ENCODE measurements at places on chromosomes 1 and 21.

DNA sequence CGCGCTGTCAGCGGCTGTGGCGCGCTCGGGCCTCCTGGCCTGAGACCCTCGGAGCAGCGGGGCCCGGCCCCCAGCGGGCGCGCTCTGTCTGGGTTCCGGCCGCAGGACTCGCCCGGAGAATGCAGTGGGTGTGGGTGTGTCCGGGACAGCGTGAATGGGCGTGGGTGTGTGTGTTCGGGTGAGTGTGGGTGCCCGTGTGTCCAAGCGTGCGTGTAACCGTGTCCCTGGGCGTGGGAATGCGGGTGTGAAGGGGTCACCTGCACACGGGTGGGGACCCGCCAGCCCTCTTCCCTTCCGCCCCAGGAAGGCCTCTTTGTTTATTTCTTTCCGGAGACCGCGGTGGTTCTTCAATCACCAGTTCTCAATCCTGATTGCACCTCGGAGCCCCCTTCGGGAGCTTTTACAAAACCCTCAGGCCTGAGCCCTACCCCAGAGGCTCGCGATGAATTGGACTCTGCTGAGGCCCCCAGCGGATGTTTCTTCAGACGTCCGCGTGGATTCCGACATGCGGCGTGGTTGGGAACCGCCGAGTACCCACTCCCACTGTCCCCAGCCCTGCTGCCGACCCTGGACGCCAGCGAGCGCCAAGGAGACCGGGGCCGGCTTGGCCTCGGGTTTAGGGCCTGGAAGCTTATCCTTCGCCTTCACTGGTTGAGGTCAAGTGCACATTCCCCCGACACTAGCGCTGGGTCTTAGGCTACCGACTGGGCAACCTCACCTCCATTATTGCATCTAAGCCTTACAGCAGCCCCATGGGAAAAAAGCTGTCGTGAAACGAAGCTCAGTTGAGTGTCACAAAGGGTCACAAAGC is 19.3 kb downstream of the SERTAD4 start:
- no peak for DNase-seq

DNA sequence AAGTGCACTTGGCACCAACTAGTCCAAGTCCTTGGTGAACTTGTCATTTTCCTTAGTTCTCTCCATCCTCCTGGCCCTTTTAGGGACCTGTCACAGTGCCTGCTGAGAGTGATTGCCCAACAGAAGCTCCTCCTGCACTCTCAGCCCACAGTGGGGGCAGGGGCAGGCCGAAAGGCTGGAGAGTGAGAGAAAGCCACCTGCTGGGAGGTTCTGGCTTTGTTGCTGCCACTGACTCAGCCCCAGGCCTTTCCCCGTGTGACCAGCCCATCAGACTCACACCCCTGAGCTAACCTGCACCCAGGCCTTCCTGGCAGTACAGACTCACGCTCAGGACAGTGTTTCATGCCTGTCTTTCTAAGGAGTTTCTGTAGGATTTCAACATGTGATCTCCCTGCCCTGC is 17.1 kb upstream of the PROK1 start:
- no peak for DNase-seq

DNA sequence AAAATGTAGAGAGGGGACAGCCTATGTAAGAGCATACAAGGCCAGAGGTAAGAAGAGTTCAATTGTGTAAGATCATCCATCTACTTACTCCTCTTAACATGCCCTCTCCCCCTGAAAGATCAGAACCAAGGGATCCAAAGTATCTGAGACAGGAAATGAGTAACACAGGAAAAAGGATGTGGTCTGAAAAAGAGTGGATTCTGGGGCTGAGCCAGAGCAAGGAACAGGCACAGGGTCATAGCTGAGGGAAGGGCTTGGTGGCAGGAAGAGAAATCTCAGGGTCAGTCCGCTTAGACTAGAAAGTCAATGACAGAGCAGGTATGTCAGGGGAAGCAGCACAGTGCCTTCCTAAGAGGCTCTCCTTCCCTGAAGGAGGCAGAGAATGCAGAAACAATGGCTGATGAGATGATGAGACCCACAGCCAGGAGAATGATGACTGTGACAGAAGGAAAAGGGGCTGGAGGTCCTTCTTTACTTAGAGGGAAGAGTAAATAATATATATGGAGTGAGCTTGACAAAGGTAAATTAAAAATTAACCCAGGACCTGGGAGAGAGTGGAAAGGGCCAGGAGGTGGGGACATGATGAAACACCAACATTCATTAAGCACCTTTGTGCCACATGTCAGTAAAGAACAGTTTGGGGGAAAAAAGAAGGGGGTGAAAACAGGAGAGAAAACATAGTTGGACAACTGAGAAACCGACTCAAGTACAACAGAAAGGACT is 26.2 kb upstream of the A3GALT2 start:
- no peak for DNase-seq

DNA sequence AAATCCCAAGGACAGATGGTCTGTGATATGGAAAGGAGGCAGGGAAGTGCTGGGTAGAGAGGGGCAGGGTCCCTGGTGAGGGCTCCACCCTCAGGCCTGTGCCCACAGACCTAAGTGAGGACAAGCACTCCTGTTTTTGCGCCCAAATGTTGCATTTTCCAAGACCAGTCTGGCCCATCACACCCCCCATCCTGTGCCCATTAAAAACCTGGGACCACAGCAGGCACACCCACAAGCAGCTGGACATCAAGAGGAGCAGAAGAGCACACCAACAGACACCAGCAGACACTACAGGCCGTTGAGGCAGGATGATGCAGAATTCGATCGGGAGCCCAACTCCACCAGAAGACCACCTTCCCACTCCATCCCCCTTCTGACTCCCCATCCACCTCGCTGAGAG is 72.8 kb downstream of the DMRTA2 start:
- DNase-seq: no peak

DNA sequence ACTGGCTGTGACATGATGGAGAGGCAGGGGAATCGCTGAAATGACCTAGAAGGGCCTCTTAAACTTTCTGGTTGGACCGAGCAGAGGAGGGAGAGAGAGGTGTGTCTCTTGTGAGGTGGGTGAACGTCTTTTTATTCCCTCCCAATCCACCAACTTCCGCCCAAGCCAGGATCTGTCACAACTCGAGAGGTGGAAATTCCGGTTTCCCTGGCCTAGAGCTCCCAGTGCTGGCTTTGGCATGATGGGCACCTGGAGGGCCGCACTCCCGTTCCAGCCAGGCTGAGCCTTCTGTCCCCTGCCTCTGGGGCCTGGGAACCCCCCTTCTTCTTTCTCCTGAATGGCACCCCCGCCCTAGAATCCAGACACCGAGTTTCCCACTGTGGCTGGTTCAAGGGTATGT is at the start of gene SEMA4A:
TSS of gene SEMA4A (plus strand) at position 224 of the 400 bp plus-strand sequence. CDS start 994 bp downstream, outside the sequence.
- no peak for DNase-seq

DNA sequence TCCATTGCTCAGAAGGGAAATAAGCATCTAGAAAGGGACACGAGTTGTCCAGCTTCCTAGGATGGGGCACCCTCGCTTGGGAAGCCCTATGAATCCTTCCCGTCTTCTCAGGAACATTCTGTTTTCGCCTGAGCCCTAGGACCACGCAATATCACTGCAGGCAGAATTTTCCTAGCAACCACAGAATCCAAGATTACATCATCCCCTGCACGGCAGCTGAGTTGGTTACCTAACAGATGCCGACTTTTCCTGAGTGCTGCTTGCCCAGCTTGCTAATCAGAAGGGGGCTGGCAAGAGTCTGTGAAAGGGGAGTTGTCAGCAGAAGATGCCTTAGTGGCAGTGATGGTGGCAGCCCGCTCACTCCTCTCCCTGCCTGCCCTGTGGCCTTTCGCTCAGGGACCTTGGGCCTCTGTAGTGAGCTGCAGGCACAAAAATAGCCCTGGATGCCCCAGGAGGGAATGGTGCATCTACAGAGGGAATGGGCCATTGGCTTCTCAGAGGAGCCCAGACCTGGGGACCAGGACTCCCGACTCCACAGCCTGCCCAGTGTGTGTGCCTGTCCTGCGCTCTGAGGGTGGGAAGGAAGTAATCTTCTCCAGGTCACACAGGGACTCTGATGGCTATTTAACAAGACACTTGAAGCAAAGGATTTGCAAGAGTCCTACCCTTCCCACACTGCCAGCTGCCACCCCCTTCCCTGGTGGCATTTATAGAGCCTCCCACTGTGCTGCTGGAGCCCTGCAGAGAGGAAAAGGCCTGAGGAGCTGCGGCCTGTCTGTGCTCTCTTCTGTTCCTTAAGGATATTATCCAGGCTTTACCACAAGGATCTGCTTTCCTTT is 28.9 kb upstream of the CLSTN1 start:
- no peak for DNase-seq

GRCh38 chr1:232788235-232788872 is 16.9 kb upstream of the MAP10 start:
- DNase-seq: no peak

GRCh38 chr1:83787246-83787998 is 211.5 kb downstream of the TTLL7 start:
- no peak for DNase-seq

DNA sequence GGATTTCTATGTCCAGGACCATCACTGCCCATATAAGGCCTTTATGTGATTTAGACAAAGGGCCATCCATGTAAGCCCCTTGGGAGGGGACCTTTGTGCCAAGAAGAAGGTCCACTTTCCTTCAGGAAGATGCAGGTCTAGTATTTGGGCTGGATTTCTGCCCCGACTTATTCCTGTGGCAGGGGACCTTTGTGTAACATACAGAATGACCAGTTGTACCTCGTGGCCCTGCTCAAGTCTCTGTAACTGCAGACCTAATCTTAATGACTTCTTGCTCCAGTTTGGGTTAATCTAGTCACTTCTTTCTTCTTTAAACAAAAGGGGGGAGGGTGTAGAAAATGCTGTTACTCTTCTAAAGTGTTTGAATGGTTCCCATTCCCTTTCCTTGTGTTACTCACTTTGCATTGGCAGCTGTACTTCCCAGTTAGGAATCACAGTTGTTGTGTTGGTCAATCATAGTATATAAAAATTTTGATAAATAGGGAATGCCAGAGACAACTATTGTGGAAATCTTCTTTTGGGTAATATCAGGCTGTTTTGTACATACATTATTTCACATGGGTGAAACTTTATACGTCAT is 54.2 kb downstream of the MIGA1 start:
- no peak for DNase-seq

GRCh38 chr1:153612111-153612754 is 704 bp downstream of the S100A16 start:
- no peak for DNase-seq

GRCh38 chr21:41545500-41546359 is 37.8 kb upstream of the TMPRSS2 start:
- DNase-seq: no peak

- no peak for DNase-seq
Observed at GRCh38 chr1:113855630-113856400, 15.7 kb downstream of the PTPN22 start.

DNA sequence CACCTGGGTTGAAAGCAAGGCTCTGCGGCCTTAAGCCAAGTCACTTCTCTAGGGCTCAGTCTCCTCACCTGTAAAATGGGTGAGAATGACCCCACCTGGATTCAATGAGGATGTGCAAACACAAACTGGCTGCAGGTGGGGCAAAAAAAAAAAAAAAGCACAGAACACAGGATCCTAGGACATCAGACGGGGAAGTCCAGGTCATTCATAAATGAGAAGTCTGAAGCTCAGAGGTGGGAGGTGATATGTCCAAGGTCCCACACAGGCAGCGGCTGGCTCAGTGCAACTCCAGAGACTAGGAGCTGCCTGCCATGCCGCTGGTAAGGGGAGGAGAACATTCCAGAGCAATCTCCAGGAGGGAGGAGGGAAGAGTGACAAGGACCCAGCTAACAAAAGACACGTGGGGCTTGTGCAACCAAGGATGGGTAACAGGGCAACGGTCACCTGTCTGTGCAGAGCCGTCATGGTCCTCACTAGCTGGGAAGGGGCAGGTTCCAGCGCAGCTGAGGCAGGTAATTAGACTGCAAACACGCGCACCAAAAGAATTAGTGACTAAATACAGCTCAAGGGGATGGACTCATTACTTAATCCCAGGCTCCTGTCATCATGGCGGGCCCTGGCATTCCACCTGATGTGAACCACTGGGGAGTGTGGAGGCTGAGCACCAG is 19.5 kb downstream of the IFFO2 start:
- no peak for DNase-seq

GRCh38 chr1:4010284-4010683 is 110.2 kb upstream of the C1orf174 start:
- no peak for DNase-seq

DNA sequence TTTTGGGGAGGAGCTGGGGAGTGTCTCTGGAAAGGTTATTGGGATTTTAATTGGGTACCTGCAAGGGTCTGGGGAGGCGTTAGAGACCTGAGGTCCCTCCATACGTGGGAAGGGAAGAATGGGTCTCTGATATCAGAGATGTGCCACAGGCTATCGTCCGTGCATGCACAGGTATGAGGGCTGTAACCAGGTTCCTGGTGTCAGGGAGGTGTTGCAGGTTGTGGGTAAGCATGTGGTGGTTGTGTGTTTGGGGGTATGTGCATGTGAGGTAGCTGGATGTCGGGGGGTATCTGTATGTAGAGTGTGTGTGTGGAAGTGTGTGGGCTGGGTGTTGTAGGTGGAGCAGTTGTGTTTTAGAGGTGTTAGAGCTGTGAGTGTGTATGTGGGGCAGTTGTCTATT is 8.3 kb downstream of the AHDC1 start:
- no peak for DNase-seq

- no peak for DNase-seq
Observed at GRCh38 chr1:29448456-29449235, 212.3 kb downstream of the PTPRU start.

Data from CD4-positive, alpha-beta T cell (primary cell).